Melanocyte of skin (primary cell): ENCODE measurements at places on chromosomes 12 and 14. TPM values are rescaled to one million over a fixed set of nuclear protein-coding genes. Genes with fewer than 3 reads are reported as not detected.

Gene DNAJC22
- 1.7 and 2.5 TPM in 2 replicates for total RNA-seq

Gene TBC1D30
- total RNA-seq = 0.15 and 0.33 TPM in 2 replicates

Gene TPPP2
- not detected in 2 replicates for total RNA-seq

Gene MORN3
- 0.36 TPM in 1 of 2 replicates, not detected in the other for total RNA-seq

Gene SPTB
- under 0.01 TPM in 1 of 2 replicates, not detected in the other for total RNA-seq

Gene MNAT1
- 34.0 and 56.8 TPM in 2 replicates for total RNA-seq
